ENCODE measurements at places on chromosomes 7 and 10.

DNA sequence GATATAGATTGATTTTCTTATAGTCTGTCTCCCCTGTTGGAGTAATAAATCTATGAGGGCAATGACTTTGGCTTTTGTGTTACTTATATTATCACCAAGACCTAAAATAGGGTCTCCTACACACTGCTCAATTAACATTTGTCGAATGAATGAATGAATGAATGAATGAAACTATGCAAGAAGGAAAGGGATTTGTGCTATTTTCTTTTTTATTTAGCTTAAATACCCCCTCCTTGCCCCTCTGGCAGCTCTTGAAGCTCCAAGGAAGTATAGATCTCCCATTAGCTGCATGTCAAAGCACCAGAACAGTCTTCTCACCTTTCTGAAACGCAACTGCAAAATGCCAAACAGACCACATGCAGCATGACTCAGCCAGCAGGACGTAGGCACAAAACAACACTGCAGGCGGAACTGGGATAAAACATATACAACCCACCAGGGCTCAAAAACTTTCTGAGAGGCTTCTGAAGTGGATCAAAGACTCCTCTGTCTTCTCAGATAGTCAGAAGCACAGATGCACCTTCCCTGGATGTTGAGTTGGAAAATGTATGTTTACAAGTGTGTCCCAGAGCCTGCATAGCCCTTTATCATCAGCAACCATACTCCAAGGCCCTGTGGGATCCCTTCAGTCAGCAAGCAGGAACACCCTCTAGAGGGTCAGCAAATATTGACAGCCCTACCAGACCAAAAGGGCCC lies 187.8 kb downstream of the NPSR1 start:
- DNase-seq = no peak

GRCh38 chr7:158911145-158911544 lies 54.8 kb downstream of the DYNC2I1 start:
- DNase-seq = no peak

DNA sequence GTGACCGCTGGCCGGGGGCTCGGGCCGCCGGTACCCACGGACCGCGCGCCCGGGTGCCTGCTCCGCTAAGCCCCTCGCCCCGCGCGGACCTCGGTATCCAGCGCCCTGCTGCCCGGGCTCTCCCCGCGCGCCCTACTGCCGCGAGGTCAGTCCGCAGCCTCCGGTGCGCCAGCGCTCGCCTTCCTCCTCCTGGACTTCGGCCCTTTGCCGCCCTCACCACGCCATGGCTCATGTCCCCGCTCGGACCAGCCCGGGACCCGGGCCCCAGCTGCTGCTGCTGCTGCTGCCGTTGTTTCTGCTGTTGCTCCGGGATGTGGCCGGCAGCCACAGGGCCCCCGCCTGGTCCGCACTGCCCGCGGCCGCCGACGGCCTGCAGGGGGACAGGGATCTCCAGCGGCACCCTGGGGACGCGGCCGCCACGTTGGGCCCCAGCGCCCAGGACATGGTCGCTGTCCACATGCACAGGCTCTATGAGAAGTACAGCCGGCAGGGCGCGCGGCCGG lies 483 bp downstream of the GDF10 start:
- DNase-seq = no peak

DNA sequence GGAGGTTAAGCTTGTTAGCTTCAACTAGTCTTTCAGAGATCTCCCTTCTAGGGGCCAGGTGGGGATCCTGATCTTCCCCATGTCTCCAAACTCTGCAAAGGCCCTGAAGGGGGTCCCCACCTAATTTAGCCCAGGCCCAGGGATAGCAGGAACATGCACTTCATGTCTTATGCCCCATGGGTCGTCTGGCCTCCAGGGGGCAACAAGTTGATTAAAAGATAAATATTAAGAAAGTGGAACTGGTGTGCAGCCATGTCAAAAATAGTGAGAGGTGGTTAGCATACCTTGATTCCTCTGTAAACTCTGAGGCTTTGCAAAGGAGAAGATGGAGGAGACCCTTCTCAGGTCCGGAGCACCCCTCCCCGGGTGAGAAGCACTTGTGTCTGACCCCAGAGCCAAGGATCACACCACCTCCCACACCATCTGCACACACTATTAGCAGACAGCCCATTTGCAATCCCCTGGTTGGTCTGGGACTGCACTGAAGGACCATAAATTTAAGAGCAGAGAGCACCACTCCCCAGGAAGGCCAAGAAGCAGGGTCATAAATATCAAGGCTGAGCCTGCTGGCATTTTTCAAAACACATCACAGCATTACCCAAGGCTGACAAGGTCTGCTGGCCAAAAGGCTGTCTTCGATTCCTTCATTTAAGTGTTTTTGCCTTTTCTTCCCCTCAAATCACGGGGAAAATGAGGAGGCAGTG lies 44.2 kb upstream of the LRRC18 start:
- DNase-seq = no peak

- no peak for DNase-seq
Observed at GRCh38 chr7:83559887-83560286, 89.1 kb downstream of the SEMA3E start.

DNA sequence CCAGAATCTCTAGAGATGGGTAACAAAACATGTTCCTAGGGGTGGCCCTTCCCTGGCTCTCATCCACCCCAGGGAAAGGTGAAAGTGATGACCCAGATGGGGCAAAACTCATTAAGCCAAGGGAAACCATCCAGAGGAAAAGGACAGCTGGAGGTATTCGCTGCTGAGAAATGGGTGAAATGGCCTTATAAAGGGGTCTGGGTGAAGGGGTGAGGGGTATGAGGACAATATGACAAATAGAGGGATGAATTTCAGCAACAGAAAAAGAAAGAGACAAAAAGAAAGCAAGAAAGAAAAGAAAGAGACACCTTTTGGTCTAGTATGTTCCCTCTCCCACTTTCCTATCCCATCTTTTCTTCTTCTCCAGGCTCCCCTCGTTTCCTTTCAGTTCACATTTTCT lies 26.6 kb downstream of the ARHGAP21 start:
- no peak for DNase-seq

- no peak for DNase-seq
Observed at GRCh38 chr7:45683556-45684148, 109.5 kb downstream of the ADCY1 start.

- no peak for DNase-seq
Observed at GRCh38 chr7:75626954-75627353, 111.8 kb downstream of the HIP1 start.

DNA sequence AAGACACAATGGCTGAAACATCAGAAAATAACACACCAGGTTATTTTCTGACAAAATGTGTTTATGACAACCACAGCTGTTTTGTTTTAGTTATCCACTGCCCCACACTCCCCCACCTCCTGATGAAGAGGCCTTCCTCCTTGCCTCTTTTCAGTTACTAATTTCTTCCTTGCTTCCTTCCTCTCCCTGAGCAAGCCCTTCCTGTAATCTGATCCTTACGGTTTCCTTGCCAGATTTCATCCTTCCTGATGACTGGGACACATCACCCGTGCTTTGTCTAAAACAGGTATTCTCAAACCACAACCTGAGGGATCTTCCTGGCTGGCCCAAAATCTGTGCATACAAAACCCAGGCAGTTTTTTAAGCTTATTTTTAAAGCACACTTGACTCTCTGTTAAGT lies 39.4 kb downstream of the CHST15 start:
- no peak for DNase-seq

DNA sequence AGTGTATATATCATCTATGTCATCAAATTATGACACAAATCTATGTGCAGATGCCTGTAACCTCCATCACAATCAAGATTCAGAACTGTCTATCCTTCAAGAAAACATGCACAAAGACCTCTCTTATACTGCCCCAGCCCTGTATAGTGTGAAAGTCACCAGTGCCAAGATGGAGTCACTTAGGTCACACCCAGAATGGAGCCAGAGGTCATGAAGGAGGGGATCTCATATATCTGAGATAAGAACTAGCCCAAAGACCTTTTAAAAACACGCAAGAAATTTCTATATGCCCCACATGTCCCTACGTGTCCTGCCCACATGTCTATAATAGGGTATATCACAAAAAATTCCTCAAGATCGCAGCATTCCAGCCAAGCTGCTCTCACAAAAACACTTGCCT lies 20.1 kb upstream of the GATAD1 start:
- DNase-seq = no peak

GRCh38 chr7:139871331-139871730 lies 42.3 kb downstream of the TBXAS1 start:
- DNase-seq = no peak

- DNase-seq = no peak
Observed at GRCh38 chr10:49542353-49542752, 3.4 kb upstream of the ERCC6 start.

GRCh38 chr7:66281678-66282590 lies 76.8 kb downstream of the TPST1 start:
- DNase-seq = no peak

DNA sequence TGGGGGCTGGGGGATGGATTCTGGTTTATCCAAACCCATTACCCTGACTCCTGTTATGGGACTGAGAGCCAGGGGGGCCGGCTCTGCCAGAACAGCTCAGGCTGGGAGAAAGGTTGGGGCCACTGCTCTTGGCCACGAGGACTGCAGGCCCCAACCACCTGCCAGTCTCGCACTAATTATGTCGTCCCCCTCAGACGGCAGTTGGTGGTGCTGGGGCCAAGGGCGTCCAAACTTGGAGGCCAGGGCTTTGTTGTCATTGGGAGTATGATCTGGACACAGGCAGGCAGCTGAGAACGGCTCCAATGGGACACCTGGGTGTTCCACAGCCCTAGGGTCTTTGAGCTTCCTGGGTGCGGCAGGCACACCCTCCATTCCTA lies 34.7 kb downstream of the DRGX start:
- DNase-seq = no peak

DNA sequence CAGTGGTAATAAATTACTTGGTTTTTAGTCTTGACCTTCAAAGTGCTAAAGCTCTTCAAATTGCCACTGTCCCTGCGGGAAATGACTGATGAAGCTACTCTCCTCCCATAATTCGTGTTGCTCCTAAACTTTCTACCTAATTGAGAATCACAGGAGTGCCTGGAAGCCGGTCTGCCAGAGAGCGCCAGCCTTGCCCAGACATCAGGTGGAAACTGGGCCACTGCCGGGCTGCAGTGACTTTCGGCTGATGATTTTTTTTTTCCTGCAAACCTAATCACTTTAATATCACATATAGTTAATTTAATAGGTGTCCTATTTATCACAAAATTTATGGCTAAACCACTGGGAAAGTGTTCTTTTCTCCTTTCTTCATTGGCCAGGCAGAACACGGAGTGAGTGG lies 59.6 kb upstream of the UBE3C start:
- DNase-seq = no peak

DNA sequence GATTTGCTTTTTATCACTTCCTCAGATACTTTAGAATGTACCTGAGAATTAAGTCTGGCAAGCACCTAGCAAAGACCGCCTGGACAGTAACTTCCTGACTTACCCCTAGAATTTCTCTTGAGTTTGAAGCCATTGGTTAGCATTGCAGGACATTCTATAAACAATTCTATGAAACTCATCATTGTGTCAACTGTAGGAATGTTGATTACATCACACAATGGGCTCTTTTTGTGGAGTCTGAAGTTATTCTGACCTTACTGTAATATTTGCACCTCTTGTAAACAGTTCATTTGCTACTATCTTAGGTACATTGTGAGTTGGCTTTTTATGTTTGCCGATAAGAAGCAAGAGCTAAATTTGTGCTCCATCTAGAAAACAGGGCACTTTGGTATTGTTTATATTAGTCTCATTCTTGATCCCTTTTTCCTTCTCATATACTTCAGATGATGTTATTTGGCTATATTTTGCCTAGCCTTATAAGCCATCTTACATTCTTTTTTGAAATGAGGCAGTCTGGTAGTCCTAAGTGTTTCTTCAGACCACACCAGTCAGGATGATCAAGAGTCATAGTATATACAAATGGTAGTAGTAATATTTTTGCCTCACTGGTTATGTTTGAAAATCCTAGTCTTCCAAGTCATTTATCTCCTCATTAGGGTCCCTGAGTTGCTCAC lies 52.4 kb downstream of the CASD1 start:
- DNase-seq = no peak

DNA sequence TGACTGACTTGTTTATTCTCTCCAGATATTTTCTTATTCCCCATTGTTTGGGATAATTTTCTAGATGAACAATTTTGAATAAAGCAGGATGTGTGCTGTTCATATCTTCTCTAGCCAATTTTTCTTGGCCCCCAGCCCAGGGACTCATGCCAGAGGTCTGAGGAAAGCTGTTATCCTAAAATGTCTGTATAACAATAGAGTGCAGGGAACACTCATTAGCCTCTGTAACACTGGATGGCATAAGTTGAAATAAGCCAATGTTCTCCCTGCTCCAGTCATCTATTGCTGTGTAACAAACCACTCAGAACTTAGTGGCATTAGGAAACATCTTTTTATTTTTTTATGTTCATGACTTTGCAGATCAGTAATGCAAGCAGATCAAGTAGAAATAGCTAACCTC lies 121.7 kb upstream of the TRIM24 start:
- no peak for DNase-seq

- no peak for DNase-seq
Observed at GRCh38 chr7:33509206-33509605, 379.8 kb downstream of the BBS9 start.

DNA sequence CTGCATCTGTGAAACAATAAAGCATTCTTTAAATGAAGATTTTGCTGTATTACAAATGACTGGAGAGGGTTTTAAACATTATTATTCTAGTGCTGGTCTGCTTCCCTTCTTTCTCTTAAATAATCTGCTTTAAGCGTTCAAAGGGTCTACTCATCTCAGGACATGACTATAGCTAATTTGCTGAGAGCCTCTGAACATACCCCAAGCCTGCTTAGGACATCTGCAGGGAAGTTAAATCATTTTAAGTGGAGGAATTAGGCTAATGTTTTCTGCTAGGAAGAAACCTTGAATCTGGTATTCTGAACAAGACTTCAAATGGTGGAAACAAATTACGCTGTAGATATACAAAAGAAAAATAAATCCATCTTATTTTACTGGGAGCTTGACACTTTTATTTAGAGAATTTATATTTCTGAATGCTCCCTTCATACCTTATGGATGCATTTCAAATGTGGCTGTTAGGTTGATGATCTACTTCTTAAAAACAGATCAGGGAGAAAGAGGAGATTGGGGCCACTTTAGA lies 124.4 kb upstream of the ITGB1 start:
- DNase-seq = no peak

GRCh38 chr7:24896031-24896501 lies 83.9 kb downstream of the OSBPL3 start:
- DNase-seq = no peak

GRCh38 chr10:91162495-91163268 lies 57.8 kb upstream of the PCGF5 start:
- DNase-seq = peak; percentile 20

GRCh38 chr10:46050941-46051623 lies 5.0 kb upstream of the MSMB start:
- no peak for DNase-seq

DNA sequence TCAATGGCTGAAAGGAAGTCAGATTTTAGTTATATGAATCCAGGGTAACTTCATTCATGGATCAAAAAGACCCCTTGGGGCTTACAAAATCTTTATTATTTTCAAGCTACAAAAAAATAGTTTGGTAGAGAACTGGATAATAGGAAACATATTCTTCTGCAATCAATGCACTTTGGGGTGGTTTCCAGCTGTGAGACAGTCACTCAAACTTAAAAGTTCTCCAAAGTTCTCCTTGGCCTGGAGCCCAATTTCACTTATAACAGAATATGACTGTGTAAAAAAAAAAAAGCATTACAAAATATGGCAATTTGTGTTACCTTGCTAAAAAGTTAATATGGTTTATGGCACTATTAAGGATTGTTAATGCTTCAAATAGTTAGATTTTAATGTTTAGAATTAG lies 255.5 kb downstream of the AGMO start:
- DNase-seq = no peak

- DNase-seq = no peak
Observed at GRCh38 chr10:88115968-88116367, 252.5 kb downstream of the PTEN start.

- DNase-seq = no peak
Observed at GRCh38 chr10:14751921-14752320, 22.8 kb downstream of the FAM107B start.

Data from cortex of kidney (tissue), 1 donor.